ENCODE measurements at places on chromosomes 2 and 18.

- DNase-seq = no peak
These were observed 8.1 kb downstream of the LRP2 start for GRCh38 chr2:169354244-169354643.

DNA sequence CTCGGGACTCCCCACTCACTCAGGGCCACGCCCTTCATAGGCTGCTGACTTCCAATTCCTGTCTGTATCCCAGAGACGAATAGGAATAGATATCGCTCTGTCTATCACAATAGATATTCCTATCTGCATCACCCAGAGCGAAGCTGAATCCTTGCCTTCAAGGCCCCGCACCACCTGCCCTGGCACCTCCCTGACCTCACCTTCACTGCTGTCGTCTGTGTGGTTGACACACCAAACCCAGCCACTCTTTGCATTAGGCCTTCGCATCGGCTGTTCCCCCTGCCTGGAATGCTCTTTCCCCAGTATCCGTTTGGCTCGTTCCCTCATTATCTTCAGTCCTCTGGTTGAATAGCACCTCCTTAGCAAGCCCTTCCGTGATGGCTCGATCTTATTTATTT, 43.5 kb downstream of the ATOH8 start:
- no peak for DNase-seq

DNA sequence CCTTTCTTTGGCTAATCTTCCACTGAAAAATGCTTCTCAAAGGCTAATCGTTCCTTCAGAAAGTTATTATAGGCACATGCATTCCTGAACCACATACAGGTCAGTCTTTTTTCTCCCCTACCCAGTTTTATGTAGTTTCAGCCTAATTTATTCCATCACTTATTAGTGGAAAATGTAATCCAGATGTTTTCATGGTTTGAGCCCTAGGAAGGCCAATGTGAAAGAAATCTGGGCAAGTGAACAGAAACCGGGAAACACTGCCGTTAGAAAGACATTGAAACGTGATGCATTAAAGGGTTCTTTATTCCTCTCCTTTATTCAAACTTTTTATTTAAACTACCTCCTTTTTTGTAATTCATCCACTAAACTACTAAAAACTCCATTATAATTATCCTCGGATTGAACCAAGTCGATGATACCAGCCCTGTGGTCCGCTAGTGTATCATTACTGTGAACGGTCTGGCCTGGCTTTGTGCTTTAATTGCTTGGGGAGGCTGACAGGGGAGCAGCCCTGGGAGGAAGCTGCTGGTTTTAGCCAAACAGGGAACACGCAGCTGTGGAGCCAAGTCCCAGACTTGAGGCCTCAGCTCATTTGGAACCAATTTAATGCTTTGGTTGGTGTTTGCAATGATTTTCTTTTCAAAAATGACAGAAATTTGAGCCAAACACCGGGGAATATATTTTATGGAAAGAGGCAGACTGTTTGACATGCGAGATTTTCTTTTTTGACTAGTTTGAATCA, 149.2 kb downstream of the ARHGAP28 start:
- peak; percentile 64 for DNase-seq

DNA sequence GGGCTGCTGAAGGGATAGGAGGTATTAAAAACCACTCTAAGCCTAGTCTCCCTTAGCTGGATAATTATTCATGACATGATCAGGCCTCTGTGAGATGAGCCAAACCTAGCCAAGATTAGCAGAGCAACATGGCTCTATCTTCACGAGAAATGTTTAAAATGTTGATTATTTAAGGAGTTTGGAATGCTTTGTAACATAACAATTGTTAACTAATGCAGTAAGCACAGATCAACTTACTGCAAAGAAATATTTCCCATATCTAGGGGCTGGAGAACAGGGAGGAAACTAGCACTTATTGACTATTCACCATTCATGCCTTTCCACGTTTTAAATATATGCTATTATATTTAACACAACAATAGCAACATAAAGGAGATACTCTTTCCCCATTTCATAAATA, 833.7 kb upstream of the CHAC2 start:
- DNase-seq = peak; percentile 37

- DNase-seq = no peak
These were observed 124.9 kb downstream of the GREB1L start for GRCh38 chr18:21366896-21367295.

DNA sequence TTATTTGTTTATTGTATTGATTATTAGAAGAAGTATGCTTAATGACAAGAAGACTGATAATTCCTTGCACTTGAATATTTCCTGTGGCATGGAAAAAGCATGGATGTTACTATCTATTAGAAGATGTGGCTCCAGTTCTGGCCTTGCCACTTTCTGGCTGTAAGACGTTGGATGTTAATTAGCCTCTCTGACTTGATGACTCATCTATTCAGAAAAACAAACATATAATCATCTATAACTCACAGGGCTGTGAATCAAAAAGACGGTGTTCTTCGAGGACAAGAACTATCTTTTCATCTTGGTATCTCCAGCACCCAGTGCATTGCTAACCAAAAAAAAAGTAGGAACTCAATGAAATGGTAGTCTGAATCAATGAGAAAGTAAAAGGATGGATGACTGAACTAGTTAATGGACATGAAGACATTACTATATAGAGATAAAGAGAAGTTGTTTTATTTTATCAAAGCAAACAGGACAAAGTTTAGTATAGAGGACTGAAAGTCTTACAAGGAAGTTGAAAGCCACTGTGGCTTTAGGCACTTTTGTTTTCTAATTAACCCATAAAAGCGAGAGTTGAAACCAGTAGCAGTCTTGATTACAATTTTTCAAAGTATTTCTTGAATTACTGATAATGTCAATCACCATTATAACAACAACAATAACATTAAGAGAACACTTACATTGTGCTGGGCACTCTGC, 145.3 kb downstream of the RND3 start:
- no peak for DNase-seq

GRCh38 chr18:23529604-23530003, 26.3 kb downstream of the RMC1 start:
- peak; percentile 74 for DNase-seq

GRCh38 chr2:118154176-118154575, 65.9 kb downstream of the INSIG2 start:
- DNase-seq = no peak

- DNase-seq = no peak
These were observed 112.2 kb downstream of the MAP4K4 start for GRCh38 chr2:101809698-101810097.

DNA sequence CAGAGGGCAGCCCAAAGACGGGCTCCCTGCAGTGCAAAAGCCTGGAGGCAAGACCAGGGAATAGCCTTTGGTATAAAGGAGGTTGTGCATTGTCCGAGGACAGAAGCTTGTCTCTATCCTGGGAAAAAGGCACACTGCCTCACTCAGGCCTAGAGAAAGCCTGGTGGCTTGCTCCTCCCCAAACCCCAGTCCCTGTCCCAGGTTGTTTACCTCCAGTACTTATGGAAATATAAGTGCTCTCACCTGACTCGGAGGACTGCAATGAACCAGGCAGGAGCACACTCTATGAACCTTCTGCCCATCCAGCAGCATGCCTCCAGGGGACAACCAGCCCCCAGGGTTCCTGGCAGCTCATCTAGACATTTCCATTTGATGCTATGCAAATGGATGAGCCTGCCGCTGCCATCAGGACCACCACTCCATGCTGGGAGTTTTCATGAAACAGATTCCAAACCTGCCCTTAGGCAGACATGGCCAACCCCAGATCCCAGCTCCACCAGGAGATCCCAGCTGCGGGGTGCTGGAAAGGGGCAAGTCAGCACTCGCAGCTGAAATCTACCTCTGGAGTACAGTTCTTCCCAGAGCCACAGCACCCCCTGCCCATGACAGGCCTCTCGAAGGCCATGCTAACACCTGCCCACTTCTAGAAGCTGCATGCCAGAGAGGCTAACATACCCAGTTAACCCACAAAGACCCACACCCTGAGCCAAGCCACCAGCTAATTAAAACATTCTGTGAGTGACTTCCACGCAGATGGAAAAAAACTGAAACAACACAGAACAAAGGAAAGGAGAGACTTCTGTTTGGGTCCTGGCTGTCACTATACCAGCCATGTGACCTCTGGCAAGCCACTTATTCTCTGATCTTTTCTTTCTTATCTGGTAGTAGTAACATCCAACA, 101.7 kb downstream of the TTC32 start:
- peak; percentile 4 for DNase-seq

- DNase-seq = peak; percentile 58
These were observed 77.6 kb downstream of the AP1S3 start for GRCh38 chr2:223759569-223760430.

GRCh38 chr2:61633250-61633649, 95.1 kb upstream of the XPO1 start:
- DNase-seq = no peak

DNA sequence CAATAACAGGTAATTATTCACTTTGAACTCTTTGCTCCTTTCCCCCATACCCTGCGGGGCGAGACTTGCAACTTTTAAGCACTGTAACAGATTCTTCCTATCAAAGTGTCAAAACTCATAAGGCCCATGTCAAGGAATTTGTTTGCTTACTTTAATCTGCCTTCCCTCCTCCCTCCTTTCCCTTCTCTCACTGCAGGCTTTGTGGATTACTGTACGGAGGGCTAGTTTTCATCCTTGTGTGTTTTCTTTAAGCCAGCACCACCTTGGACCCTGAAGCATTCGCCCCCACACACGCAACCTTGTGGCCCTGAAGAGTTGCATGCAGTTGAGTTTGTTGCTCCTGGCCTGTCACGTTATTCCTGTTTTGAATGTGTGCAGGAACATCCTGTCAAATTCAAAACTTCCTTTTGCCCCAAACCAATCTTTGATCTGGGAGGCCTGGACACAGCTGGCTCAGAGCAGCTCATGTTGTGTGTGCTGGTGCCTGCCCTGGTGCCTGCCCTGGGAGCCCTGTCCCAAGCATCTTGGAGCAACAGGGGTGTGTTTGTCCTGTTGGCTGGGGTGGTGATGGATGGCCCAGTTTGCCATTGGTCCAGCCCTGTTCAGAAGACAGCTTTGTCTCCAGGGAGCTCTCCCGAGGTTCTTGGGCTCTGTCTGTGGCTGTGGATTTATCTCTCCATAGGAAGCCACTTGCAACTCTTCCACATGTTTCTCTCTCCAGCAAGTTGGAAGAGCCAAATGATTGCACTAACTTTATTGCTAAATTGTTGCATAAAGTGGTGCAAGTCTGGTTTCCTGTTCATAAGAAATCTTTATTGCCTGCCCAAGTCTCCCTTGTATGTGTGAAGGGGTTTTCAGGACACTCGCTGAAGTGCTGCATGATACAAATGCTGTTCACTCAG, 199.6 kb downstream of the VAPA start:
- no peak for DNase-seq

DNA sequence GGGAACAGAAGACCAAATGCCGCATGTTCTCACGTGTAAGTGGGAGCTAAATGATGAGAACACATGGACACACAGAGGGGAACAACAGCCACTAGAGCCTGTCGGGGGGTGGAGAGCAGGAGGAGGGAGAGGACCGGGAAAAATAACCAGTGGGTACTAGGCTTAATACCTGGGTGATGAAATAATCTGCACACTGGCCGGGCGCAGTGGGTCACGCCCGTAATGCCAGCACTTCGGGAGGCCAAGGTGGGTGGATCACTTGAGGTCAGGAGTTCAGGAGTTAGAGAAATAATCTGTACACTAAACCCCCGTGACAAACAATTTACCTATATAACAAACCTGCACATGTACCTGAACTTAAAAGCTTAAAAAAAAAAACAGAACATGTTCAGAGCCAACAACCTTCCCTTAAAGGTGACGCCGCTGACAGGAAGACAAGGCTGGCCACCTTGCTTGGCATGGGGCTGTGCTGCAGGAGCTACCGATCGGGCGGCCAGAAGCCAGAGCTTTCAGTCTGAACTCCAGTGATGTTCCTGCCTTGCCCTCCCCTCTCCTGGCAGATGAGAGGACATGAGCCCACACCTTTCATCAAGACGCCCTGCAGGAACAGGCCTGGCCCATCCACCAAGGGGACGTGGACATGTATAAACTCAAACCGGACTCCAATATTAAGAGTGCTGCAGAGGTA, 11.2 kb downstream of the SLC66A2 start:
- no peak for DNase-seq

DNA sequence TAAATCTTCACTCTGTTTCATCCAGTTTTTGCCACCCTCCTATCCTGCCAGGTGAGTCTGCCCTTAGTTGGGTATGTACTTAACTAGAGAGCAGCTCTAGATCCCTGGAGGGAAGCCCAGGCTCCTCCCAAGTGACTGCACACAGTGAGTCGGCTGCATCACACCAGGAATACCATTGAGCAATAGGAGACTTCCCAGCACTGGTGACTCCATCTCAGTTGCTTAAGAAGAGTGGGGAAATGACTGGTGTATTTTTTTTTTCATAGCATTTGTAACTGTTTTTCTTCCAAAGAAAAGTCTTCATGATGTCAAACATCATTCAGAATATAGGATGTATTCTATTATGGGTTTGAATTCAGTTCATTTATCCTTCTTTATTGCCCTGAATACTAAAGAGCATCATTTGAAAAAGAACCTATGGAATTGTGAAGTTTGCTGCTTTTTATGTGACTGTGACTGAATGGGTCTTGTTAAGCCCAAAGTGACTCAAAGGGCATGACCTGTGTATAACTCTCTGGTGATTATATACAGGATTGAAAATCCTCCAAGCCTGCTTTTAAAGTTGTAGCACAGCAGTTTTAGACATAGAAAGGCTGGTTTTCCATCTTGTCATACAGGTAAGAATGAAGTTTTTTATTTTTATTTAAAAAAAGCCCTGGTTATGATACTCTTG, 84.3 kb downstream of the MAP3K20 start:
- DNase-seq = peak; percentile 98

DNA sequence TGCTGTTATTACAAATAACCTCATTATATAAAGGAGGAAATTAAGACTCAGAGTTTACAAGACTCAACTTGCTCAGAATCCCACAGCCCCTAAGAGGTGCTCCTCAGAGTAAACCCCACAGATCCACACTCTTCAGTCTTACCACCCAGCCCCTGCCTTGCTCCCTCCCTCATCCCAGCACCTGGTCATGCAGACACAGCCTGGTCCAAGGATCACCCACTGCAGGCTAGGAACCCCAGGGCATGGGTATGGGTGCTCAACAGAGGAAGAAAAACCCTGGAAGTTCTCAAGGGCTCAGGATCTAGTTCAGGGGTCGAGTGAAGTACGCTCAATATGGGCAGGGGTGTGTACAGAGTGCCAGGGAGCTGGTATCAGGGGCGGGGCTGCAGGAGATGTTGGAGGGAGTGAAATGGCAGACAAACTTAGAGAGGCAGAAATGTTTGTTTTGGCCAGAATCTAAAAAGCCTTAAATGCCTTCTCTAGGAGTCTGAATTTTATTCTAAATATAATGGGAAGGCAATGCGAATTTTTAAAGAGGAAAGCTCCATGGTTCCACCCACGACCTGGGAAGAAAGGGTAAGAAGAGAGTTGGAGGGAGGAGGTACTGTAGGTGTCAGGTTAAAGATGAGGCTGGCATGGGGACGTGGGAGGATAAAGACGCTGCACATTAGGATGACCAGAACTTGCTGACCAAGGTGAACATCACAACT, 79.1 kb upstream of the MGAT4A start:
- no peak for DNase-seq

GRCh38 chr2:32425719-32426141, 68.9 kb downstream of the BIRC6 start:
- peak; percentile 74 for DNase-seq

- DNase-seq = no peak
These were observed 68.7 kb upstream of the WIPF1 start for GRCh38 chr2:174666312-174666711.

GRCh38 chr18:58732471-58732870, 61.2 kb downstream of the MALT1 start:
- DNase-seq = no peak

- DNase-seq = peak; percentile 24
These were observed at the start of gene GPR75 for GRCh38 chr2:53859206-53860181. TSS of gene GPR75 (minus strand) at chr2:53859967. CDS start at chr2:53854756, 5,211 bp downstream.

GRCh38 chr2:42978887-42979415, 186.6 kb upstream of the HAAO start:
- DNase-seq = no peak
